ENCODE measurements at places on chromosomes 5 and 9.

DNA sequence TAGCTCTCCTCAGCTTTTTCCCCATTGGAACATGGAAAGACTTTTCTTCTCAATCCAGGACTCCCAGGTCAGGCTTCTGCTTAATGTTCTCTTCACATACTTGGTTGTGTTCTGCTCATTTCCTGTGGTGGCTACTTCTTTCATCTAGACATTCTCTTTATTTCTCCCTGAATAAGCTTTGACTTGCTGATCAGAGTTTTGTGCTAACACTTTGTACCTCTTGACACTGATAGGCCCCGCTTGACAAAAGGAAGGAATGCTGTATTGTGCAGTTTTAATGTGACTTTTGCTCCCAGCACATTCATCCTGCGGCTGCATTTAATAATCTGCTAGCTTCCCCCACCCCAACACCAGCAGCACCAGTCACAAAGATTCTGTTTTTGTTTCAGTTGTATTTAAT, 90.9 kb upstream of the MINAR2 start:
- DNase-seq: no peak

- no peak for DNase-seq
Observed at GRCh38 chr5:80884929-80885328, 75.2 kb upstream of the RASGRF2 start.

DNA sequence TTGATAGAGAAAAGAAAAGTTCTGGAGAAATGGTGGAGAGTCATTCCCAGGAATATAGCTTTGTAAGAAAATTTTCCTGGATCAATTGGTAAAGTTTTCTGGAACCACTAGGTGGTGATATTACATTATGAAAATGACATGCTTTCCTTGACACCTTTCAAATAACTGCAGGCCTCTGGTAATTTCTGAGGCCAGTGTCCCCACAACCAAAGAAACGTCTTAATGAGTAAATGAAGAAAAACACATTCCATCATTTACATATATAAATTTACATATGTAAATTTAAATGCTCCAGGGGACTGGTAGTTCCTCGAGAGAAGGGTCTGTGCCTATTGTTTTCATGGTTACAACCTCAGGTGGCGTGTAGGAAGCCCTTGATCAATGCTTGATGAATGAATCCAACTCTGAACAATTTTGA, 17.2 kb upstream of the RGS3 start:
- DNase-seq: no peak

DNA sequence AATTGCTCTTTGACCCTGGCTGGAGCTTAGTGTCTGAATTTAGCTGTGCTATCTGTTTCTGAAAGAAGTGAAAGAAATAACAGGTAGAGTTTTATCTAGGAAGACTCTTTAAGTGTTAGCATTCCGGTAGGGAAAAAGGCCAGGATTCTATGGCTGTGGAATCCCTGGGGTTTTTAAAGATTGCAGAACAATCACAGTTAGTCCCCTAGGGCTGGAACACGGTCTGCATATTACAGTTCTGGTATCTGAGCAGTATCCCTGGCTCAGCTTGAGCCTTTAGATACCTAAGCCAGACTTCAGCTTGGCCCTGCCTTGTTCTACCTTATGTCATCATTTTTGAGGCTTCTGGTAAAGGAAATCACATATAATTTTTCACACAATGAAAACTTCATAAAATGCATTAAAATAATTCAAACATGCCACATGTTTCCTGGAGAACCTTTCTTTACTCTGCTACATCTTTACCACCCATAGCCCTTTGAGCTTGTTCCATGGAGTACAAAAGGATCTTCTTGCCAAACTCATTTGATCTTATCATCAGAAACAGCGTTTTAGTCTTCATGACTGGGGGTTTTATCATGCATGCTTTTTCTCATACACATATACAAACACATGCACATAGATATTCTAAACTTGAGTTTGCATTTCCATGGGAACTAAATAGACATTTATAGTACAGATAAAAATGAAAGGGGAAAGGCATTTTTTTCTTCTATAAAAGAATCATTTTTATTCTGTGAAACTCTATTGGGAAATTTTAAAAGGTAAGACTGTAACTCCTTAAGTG, 410.8 kb downstream of the CETN3 start:
- DNase-seq: no peak

- no peak for DNase-seq
Observed at GRCh38 chr5:151384106-151384505, 36.7 kb upstream of the SLC36A2 start.

DNA sequence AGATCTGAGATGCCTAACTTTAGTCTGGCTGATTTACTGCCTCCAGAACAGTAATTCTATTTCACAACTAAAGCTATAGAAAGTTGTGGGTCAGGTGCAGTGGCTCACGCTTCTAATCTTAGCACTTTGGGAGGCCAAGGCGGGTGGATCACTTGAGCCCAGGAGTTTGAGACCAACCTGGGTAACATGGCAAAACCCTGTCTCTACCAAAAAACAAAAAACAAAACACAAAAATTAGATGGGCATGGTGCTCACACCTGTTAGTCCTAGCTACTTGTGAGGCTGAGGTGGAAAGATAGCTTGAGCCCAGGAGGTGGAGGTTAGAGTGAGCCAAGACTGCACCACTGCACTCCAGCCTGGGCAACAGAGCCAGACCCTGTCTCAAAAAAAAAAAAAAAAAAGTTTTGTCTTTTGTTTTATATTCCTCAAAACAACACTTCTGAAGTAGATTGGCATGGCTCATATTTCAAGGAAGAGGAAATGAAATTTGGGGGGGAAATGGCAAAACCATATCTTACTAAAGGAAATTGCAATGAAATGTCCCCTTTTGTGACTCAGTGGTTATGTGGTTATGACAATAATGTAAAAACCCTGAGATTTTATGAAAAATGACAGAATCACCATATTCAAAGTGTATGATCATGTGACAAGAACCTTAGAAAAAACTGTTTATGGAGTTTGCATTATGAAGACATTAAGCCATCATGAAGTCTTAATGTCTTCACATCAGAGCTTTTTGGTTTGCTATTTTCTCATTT, 16.2 kb downstream of the FNBP1 start:
- no peak for DNase-seq

- DNase-seq: no peak
Observed at GRCh38 chr5:170444181-170444580, 55.0 kb upstream of the KCNMB1 start.

DNA sequence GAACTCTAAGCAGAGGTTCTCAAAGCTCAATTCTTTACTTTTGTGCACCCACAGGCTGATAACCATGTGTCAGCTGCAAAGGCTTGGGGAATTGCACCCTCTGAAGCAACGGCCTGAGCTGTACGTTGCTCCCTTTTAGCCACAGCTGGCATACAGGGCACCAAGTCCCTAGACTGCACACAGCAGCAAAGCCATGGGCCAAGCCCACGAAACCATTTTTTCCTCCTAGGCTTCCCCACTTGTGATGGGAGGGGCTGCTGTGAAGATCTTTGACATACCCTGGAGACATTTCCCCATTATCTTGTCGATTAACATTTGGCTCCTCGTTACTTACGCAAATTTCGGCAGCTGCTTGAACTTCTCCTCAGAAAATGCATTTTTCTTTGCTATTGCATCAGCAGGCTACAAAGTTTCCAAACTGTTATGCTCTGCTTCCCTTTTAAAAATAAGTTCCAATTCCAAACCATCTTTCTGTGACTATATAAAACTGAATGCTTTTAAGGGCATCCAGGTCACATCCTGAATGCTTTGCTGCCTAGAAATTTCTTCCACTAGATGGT, 23.0 kb downstream of the KIAA0825 start:
- DNase-seq: no peak

DNA sequence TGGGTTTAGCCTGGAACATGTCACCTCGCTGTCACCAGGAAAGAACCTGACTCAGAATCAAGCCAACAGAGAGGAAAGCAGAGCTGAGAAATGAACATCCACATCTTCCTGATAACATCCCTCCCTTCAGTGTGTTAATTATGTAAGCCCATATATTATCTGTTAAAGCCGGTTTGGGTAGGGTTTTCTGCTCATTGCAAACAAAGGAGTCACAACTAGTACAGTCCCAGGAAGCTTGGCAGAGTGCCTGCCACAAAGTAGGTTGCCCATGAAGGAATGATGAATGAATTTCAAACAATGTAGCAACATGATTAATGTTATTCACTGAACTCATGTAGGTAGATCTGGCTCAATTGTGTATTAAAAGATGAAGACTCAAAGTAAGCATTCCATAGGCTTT, 10.4 kb upstream of the PPARGC1B start:
- no peak for DNase-seq

GRCh38 chr5:170597872-170598271, 94.1 kb downstream of the KCNIP1 start:
- DNase-seq: no peak

- no peak for DNase-seq
Observed at GRCh38 chr5:166370928-166371690, 1920.3 kb upstream of the WWC1 start.

- DNase-seq: no peak
Observed at GRCh38 chr9:16281707-16282106, 588.8 kb downstream of the BNC2 start.

DNA sequence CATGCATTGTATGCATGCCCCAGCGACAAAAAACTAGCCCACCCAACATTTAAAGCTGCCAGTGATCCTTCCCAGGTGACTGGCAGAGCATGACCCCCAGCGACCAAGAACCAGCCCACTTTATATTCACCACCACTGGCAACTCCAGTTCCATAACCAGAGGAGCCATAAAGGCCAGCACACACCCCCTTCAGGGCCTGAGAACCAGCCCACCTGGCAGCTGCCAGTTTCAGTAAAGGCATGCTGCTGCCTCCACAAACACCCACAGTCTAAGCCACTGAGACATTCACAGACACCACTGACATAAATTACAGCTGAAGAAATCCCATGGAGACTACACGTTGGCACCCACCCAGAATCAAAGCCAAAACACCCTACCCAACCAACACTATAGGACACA, 46.9 kb upstream of the RGS7BP start:
- DNase-seq: no peak

DNA sequence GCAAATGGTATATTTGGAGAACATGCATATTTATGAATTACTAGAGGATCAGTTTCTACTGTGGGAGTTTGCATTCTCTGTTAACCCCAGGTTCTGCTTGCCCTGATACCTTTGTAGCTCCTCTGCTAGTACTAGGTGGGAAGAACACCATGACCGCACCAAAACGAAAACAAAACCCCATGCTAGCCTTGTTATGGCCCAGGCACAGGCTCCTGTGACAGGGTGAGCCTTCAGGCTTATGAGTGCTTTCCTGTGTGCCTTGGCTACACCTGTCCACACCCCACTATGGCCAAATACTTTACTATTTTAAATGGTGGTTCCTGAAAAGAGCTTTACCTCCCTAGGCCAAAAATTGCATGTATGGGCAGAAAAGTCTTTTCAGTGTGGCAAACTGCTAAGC, 94.8 kb downstream of the PPIC start:
- no peak for DNase-seq

DNA sequence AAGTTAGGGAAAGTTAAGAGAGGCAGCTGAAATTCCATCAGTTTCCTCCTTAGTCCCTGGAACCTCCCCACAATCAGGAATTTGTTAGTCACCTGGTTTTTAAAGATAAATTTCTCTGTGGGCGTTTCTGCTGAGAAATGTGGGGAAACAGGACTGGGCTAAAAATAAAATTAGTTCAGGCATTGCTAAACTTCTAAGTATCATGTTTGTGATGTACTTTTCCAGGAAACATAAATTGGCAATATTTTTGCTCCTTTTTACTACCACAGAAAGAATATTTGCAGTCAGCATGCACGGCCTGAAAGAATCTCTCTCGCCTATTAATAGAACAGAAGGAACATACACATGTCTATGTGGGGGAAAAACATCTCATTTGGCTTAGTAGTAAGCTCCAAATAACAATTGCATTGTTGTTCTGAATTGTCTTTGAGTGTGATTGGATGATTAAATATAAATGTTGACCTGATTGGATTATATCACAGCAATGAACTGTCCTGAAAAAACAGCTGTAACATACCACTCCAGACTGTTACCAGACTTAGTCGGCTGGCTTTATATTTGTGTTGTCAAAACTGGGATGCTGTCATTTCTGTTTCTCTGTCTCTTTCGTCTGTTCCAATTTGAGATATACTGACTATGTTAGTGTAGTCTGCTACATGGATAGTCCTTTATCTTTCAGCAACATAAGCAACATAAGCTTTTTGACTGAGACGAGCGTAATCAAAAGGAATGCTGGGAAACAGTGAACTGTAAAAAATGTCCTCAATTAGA, 12.9 kb downstream of the TJP2 start:
- no peak for DNase-seq
